NCI-H446 (cell line): ENCODE measurements at places on chromosomes 11 and 22.
A peak's percentile ranks its signal among the peaks of the same experiment; 100 is the strongest.

GRCh38 chr11:15248749-15249148, 134.0 kb downstream of the INSC start:
- DNase-seq, result no peak

DNA sequence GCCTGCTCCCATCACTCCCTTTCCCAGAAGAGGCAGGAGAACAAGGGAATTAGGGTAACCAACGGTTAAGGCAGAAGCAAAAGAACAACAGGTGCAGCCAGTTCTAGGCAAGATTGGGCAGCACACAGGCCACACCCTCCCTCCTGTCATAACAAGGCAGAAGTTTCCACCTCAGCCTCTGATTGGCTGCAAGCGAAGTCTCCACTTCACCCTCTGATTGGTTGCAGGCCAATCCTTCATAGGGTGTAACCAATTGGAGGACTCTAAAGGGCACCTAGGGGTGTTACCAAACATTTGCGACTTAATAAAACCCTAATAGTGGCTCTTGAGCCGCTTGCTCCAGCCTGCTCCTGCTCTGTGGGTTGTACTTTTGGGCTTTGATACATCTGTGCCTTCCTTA, 153.8 kb downstream of the CACNA1I start:
- no peak for DNase-seq

- DNase-seq, result no peak
Observed at GRCh38 chr11:68506908-68507307, 46.4 kb downstream of the PPP6R3 start.

- no peak for DNase-seq
Observed at GRCh38 chr22:42879371-42880021, 22.4 kb upstream of the ARFGAP3 start.

DNA sequence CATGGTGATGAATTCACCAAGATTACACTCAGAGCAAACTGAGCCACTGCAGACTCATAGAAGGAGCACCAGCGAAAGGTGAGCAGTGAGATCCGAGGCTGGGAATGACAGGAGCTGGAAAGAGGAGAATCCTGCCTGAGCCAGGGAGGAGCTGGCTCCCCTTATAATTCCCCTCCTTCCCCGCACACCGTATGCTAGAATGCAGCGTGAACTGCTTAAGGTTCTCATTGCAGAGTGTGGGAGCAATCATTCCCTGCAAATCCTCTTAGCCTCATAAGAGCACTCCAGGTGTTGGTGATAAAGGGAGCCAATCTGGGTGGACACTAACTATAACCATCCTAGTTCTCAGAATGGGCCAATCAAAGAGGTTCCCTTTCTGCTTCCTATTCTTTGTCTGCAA, 127.6 kb upstream of the TEAD1 start:
- DNase-seq, result no peak

DNA sequence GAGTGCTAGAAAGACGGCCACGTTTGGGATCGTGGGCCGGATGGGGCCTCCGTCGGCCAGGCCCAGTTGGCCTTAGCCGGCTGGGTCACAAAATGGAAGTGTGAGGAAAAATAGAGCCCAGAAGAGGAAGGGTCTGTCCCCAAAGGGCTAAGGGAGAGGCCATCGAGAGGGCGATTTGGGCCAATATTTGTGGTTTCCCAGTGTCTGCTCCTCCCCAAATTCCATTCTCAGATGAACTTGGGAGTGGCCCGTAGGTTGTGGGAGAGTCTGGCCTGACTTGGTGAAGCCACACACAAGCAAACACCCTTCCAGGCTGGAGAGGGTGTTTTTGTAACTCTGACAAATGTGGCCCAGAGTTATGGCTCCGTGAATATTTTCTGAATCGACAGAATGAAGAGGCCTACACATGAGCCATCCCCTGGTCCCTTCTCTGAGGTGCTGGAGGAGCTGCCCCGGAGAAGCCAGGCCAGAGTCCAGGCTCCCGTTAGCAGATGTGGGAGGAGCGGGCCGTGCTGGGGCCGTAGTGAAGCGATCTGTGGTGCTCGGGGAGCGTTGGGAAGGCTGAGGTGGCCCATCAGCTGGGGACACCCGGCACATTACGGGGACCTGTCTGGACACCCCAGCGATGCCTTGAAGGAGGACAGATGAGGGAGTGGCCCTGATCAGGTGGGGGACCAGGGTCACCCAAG, 73.5 kb upstream of the PPARA start:
- DNase-seq, result no peak

GRCh38 chr22:27903805-27904473, 15.1 kb downstream of the PITPNB start:
- no peak for DNase-seq

DNA sequence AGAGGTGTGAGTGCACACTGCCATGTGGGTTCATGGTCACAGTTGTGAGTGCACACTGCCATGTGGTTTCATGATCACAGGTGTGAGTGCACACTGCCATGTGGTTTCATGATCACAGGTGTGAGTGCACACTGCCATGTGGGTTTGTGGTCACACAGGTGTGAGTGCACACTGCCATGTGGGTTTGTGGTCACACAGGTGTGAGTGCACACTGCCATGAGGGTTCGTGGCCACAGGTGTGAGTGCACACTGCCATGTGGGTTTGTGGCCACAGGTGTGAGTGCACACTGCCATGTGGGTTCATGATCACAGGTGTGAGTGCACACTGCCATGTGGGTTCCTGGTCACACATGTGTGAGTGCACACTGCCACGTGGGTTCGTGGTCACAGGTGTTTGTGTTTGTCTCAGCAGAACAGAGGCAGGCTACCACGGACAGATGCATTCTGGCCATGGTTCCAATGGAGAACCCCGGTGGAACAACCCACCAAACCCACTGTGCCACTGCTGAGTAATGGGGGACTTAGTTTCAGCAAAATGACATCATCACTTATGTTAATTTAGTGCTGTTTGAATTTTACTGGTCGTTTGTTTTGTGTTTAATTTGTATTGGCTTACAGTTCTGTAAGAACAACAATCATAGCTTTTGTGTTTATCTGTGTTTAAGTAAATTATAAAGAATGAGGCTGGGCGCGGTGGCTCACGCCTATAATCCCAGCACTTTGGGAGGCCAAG, 57.2 kb downstream of the RPS6KA4 start:
- DNase-seq, result no peak

GRCh38 chr22:29306175-29306834, at the start of gene GAS2L1:
Gene GAS2L1, plus strand, starts transcription at chr22:29306650. Its CDS starts 1,456 bp downstream, at chr22:29308106.
- peak; percentile 79 for DNase-seq

GRCh38 chr11:18012906-18013781, at the start of gene SERGEF:
Gene SERGEF, minus strand, starts transcription at chr11:18013047. Its CDS starts 37 bp downstream, at chr11:18013010.
- DNase-seq, result peak; percentile 96

- DNase-seq, result peak; percentile 30
Observed at GRCh38 chr11:55714982-55715888, 53.2 kb downstream of the OR4C6 start.

DNA sequence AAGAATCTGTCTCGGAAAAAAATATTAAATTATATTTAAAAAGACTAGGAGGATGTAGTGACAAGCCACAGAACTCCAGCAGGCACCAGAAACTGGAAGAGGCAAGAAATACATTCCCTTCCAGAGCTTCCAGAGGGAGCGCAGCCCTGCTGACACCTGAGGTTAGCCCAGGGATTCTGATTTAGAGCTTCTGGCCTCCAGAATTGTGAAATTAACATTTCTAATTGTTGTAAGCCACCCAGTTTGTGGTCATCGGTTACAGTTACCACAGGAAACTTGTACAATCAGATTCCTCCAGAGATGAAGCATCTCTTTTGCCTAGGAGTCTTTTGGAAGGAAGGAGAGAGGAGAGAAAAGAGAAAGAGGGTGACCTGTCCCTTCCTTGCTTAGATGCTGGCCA, 6.4 kb upstream of the UBASH3B start:
- no peak for DNase-seq

DNA sequence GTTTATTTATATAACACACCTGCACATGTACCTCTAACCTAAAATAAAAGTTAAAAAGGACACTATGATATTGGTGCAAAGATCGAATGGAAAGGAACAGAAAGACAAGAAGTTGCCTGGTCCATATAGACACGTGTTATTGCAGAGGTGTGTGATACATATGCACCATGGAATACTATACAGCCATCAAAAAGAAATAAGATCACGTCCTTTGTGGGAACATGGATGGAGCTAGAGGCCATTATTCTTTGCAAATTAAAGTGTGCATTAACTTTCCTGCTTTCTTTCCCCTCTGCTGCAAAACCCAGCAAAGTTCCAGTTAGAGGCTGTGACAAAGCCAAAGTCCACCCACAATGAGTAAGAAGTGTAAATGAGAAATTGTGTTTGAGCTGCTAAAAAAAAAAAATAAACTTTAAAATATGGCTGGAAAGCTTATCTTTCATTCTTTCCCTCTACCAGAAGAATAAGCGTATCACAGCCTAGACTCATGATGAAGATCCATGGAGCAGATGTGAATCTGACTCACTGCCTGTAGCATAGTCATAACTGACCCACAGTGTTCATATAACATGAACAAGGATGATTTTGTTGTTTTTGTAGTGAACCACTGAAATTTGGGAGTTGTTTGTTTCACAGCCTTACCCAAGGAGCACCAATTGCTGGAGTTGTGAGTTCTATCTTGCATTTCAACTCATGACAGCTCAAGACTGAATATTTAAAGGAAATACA, 9.6 kb downstream of the OR52K1 start:
- DNase-seq, result no peak

- no peak for DNase-seq
Observed at GRCh38 chr22:29155966-29156365, 49.7 kb upstream of the EMID1 start.

GRCh38 chr11:108135845-108136544, 14.6 kb downstream of the ACAT1 start:
- DNase-seq, result no peak

DNA sequence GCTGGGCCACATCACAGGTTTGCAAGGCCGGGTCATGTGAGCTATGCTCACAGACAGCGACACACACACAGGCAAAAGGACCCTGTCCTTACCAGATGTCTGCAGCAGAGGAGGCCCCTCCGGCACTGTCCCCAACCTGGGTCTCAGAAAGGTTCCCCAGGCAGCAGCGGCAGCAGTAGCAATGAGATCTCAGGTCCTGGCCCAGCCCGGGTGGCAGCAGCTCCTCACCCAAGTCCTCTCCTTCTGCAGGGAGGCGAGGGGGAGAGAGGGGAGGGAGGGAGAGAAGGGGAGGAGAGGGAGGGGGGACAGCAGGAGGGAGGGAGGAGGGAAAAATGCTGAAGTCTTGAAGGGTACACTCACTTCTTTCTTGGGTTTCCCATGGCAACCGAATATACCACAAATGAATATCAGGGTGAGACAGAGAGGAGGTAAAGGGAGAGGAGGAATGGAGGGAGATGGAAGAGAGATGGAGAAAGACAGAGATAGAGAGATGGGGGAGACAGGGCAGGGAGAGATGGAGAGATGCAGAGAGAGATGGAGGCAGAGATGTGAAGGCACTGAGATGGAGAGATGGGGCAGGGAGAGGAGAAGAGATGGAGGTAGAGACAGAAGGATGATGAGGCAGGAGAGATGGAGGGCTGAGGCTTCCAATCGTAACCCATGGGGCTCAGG, 9.5 kb downstream of the ELFN2 start:
- no peak for DNase-seq

DNA sequence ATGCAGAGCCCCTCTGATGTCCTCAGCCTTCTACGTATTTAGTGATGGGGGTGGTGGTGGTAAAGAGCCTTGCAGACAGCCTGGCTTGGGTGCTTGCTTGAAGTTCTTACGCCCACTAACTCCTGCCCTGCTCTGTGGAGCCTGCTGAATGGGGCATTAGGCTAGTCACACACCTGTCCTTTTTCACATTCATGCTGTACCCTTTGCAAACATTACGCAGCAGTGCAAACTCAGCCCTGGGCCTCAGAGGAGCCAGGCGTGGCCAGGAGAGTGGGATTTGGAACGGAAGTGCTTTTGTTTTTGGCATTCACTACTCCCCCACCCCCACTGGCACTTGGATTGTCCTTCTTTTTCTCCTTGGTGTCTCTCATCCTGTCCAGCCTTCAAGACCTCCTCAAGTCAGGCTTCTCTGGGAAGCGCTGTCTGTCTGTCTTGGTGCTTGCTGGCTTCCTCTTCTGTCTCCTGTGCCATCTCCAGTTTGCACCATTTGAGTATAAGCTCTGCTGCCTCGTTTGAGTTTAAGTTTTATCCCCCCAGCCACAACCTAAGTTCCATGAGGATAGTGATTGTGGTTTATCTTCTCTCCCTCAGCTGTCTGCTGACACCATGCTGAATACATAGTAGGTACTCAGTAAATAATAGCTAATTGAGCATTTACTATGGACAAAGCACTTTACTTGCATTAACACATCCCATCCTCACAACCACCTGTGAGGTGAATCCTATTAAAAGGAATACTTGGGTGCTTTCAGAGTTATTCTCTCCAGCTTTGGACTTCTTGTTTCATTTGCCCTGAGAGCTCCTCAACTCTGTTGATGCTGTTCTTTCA, 26.7 kb downstream of the ZBTB16 start:
- DNase-seq, result no peak

GRCh38 chr22:31730344-31730711, 19.6 kb downstream of the PRR14L start:
- no peak for DNase-seq

DNA sequence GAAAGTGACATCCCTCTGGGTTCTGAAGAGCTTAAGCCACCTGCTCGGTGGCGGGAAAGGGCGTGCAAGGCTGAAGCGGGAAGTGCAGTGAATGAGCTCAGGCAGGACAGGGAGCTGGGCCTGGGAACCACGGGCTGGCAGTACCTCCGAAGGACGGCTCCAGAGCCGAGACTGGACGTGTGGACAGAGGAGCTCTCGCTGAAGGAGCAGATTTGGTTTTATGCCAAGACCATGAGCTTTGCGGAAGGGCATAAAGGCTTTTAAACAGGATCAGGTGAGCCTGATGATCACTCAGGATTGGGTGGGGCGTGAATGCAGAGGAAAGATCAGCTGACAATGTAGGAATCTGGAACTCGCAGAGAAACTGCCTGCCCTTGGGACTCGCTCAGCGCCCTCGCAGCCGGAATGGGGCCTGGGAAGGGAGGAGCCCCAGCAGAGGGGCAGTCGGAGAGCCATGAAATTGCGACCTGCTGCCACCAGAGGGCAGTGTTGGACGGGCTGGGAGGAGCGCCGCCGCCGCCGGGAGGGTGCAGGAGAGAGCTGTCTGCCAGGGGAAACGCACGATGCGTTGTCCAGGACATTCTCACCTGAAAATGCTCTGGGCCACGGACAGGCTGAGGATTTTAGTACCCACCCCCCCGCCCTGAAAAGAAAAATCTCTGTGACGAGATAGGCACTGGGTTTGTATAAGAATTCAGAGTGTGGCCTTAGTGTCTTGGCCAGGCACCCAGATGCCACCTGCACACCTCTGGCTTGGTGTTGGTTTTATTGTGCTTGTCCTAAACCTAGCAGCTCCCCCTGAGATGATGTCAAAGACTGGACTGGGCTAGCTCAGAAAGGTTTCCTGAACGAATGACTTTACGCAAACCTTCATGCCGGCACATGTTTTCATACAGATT, 324.4 kb downstream of the NTM start:
- DNase-seq, result peak; percentile 53
